ENCODE measurements at places on chromosomes 6 and 20.

DNA sequence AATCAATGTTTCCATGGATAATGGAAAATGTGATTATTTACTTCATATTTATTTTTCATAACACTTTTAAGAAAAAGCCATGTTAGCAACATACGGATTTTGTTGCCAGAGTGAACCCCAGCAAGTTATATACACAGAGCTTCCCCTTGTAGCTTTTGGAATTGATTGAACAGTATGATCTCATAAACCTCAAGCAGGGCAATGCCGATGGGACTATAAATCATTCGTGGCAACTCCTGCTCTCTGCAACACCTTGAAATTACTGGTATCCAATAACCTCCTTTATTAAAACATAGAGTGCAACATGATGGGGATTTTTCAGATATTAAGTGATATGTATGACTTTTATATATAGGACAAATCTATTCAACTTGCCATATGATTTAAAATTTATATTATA is 428.5 kb downstream of the KHDRBS2 start:
- DNase-seq: no peak

DNA sequence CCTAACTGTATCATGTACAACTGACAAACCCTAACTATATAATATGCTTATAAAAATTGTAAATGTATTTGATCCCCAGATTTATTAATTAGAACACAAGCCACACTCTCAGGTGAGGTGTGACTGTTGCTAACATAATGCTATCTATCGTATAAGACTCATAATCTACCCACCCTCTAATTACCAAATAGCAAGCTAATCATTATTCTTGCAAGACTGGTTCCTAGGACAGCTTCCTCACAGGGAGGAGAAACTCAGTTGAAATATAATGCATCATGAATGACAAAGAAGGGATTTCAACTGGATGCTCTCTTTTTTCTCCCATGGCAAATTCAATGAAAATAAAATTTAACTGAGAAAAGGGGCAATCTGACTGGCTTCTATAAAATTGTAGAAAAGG is 35.4 kb downstream of the ELOVL4 start:
- DNase-seq: no peak

DNA sequence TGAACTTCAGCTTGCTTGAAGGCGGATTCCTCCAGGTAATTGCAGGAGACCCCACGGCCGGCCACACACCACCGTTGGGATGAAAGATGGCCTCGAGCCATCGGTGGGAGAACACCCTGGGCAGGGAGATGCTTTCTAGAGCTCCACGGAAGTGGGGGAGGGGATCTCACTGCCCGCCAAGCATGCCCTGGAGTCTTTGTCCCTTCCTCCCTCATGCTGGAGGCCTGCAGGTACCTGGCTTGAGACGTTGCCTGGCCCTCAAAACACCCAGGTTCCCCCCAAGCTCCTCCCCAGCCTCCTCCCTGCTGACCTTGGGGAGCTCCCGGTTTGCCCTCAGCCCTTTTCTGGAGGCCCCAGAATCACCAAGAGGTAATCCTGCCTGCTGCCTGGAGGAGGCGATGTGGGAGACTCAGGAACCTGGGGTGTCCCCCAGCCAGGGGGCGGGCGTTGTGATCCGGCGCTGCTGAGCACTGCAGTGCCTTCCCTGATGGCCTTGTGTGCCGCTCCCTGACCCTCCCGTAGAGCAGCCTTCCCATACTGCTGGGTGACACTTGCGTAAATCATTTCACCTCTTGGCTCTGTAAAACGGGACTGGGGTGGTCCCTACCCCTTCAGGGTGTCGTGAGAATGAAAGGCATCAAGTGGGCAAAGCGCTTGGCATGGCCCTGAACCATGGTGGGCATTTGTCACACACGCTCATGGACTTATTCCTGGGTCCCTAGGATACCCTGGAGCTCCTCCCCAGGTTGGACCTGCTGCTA is 91.4 kb downstream of the CEBPB start:
- DNase-seq: no peak

- DNase-seq: no peak
Observed at GRCh38 chr6:132016396-132016795, 65.2 kb upstream of the CCN2 start.

- no peak for DNase-seq
Observed at GRCh38 chr20:10338426-10339180, 95.4 kb downstream of the MKKS start.

- DNase-seq: peak; percentile 24
Observed at GRCh38 chr6:4299476-4299875, 164.1 kb upstream of the ECI2 start.

GRCh38 chr6:35585658-35586057 is 73.0 kb upstream of the TULP1 start:
- no peak for DNase-seq

- no peak for DNase-seq
Observed at GRCh38 chr6:139262519-139263300, 29.1 kb downstream of the TXLNB start.

DNA sequence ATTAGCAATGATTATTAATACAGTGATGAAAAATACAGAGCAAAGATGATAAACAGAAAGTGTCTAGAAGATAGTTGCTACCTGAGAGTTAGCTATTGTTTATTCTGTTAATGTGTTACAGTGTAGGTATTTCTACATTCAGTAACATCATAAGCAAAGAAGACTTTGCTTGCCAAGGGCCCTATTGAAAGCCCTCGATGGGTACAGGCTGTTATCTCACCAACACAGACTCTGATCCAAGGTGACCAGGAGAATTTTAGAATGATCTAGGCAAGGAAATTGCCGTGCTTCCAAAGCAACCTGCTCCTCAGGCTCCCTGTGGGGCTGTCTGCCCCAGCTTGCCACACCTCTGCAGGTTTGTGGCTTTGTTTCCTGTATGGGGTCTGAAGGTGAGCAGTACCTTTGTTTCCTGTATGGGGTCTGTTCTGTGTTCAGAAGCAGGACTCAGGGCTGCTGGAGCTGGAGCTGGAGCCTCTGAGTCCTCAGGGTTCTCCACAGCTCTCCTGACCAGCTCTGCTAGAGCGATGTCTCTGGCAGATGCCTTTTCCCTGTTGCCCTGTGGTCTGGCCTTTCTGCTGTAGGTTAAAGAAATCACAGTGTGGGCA is 32.5 kb downstream of the PHACTR3 start:
- no peak for DNase-seq

DNA sequence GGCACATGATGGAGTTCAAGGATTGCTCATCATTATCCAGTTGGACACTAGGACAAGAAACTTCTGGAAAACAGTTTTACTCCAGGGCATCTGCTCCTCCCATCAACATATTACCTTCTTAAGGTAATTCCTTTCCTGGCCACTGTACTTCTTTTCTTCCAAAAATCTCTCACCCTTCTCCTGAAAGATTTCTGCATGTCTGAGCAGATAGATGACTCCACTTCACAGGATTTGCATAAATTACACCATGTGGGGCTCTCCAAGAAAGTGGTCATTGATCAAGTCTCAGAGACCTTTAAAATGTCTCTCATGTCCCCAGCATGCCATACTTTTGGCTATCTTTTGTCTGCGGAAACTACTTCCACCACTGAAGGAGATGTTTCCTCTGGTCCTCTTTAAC is 103.2 kb upstream of the TNFAIP3 start:
- no peak for DNase-seq

DNA sequence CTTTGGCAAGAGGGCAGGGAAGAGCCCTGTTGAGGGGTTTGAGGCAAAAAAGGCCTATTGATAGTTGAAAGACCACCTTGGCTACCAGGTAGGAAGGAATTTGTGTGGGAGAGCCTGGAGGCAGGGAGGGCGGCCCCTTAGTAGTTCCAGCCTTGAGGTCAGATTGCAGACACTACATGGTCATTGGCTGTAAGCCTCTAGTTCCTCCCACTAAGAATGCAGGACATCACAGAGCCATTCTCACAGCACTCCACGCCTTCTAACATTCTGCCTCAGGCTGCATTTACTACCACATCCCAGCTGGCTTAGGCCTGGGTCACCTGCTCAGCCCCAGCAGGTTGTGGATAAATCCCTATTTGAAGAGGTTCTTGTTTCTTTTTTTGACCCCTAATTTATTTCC is 91.0 kb upstream of the SNX9 start:
- no peak for DNase-seq

- DNase-seq: no peak
Observed at GRCh38 chr6:88141561-88142296, 24.4 kb downstream of the CNR1 start.

GRCh38 chr6:30641048-30641447 is 5.9 kb upstream of the C6orf136 start:
- no peak for DNase-seq

DNA sequence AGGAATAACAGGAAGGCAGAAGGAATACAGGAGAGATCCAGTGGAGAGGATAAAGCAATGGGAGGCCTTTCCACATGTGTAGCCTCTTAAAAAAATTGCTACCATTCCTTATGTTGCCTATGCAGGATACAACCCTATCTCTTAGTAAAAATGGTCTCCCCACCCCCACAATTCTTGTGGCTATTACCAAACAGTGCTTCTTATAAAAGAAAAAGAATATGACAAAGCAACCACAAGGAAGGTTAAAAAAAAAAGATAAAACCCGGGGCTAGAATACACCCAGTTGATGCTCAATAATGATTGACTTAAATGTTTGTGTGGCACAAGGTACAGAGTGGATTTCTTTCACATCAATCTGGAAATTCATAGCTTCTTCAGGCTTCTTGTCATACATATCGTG is 250.9 kb downstream of the HIVEP2 start:
- peak; percentile 26 for DNase-seq

DNA sequence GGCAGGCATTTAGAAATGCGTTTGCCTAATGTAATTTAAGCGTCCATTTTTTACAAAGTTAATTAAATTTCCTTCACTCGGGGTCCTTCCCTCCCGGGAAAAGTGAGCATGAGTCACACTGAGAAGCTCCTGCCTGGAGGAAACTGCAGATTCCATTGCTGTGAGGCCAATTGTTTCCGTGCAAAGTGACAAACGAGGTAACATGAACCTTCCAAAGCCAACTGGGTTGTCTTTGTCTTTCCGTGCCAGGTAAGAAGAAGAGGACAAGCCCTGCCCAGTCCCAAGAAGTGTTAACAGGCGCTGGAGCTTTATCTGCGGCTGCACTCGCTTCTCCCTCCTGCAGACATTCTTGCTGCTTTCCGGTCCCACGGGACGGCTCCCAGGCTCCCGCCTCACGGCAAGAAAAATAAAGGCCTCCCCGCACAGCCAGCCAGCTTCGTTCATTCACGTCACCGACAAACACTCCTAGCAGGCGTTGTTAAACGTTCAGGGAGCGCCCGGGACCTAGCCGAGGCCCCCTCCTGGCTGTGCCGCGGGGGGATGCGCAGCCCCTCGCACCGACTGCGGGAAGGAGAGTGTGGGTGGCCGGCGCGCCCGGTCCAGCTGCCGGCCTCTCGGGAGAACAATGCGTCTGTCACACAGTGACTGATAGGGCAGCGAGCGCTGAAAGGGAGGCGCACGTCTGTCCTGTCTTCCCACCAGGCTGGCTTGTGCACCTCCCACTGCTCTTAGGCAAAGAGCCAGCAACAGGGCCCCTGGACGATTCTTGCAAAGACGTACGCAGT is 61.5 kb upstream of the HDDC2 start:
- DNase-seq: peak; percentile 87

DNA sequence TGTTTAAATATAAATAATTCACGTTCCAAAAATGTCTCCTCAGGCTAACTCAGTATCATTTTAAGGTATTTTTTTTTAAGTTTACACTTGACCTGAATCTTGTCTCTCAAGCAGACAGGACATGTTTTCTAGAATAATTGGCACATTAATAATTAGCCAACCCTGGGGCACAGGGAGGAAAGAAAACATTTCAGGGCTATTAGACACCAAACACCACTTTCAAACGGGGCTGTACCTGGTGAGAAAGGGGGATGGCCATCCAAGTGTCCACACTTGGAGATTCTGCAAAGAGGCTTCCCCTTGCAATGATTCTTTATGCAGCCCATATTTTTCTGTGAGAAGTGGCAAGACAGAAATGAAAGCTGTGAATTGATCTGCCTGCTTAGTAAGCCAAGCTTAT is 560.8 kb downstream of the CD109 start:
- no peak for DNase-seq

DNA sequence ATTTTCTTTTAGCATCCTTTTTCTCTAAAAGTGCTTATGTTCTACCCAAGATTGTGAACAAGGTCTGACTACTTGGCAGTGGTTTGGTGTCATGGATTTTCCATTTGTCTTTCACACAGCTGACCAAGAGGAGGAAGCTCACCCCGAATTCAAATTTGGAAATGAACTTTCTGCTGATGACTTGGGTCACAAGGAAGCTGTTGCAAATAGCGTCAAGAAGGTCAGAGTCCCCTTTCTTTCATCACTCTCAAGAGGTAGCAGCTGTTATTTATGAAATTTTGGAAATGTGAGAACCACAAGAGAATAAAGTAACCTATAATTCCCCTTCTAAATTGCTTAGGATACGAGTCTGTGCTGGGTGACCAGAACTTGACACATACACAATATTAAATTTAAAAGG is 113.0 kb upstream of the LAMP5 start:
- DNase-seq: no peak

DNA sequence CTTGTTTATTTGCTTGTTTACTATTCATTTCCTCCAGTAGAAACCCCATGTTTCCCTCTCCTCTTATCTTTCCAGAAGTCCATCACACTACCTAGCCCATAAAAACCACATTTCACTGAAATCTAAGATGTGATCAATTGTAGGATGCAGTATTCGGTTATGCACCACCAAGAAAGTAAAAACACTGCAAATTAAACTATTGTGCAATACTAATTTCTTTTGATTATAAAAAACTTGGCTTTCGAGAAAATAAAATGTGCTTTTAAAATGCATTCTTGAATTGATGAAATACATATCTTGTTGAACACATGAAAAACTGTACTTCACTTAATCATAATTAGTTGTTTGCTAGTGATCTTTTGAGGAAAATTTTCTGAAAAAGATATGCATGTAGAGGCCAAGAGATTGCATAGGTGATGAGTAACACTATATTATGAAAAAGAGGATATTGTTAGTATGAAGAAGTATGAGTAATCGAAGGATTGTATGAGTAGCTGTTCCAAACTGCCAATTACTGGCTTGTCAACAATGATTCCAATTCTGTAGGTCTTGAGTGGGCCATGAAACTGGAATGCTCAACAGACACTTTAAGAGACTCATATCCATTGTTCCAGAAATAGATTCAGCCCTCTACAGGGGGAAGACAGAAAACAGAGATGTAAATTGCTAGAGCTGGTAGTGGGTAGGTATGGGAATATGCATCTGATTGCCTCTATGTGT is 79.7 kb downstream of the RNF217 start:
- peak; percentile 27 for DNase-seq

- DNase-seq: no peak
Observed at GRCh38 chr6:166830891-166831363, 125.4 kb downstream of the RNASET2 start.

DNA sequence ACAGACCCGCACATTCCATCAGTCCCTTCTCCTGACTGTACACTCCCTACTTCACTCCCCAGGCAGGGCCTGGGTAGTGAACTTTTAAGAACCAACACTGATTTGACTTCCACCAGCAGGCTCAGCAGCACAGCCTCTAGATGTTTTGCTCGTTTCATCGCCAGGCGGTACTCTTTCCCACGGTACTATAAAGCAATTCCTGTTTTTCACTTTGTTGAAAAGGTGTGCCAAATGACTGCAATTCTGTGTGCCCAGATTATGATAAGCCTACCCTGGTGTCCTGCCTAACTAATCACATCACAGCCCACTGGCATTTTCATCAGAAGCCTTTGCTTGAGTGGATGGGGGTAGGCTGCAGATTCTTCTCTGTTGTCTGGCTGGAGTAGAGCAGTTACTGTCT is 12.9 kb upstream of the WTAP start:
- DNase-seq: no peak

GRCh38 chr20:46701556-46701955 is 7.9 kb upstream of the SLC2A10 start:
- no peak for DNase-seq

GRCh38 chr6:28251661-28252008 is 434 bp downstream of the ZKSCAN4 start:
- DNase-seq: peak; percentile 11
